ENCODE measurements at places on chromosomes 1 and 21.
A peak's percentile ranks its signal among the peaks of the same experiment; 100 is the strongest.

DNA sequence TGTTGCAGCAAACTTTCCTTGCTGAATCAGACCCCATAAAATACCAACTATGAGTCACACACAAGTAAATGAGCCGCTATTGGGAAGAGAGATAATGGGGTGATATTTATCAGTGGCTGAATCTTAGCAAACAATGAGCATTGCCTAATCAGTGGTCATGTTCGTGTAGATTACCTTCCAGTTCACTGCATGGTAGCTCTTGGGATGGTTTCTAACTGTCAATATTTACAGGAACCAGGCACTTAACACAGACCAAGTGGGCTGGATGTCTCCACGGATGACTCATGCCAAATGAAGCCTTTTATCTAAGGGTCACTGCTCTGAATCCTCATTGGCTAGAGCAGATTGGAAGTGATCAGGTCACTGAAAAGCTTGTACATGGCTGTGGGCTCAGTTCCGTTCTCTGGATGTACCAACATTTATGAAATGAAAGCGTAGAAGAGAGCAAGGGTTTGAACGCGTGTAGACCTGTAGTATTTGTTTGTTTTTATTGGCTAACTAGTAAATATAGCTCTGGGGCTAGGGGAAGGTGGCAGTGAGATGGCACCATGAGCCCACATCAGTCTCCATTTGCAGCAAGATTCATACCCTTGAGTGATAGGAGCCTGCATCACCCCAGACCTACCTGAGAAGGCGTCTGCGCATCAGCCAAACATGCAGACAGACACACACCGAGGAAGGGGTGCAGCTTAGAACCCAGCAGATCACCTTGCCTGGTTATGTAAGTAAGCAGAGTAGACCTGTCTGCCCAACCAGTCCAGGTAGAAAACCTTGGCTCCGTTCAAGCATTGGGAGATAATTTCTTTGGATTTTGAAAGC lies 153.3 kb downstream of the TOMM20 start:
- DNase-seq: no peak

- DNase-seq: no peak
These were observed 250.3 kb upstream of the PROX1 start for GRCh38 chr1:213737398-213738035.

- DNase-seq: no peak
These were observed 9.4 kb downstream of the ST3GAL3 start for GRCh38 chr1:43716559-43717281.

- DNase-seq: no peak
These were observed 2.0 kb upstream of the CD101 start for GRCh38 chr1:116999596-116999995.

GRCh38 chr1:170213596-170213995 lies 67.8 kb downstream of the NTMT2 start:
- no peak for DNase-seq

DNA sequence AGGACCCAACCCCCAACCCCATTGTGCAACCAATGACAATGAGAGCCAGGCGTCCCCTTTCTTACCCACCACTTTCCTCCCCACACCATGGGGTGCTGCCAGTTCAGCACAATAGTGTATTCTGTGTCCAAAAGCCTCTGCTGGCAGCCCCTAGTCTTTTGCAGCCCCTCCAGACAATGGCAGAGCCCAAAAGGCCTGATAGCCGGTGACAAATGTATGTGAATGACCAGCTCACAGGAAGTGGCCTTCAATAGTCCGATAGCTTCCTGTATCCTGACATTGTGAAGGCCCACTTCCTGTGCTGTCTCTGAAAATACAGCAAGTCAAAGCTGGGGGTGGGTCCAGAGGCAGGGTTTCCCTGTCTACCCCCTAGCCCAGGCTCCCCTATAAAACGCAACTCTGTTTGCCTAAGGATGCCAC lies 16.6 kb downstream of the SMIM12 start:
- DNase-seq: no peak

GRCh38 chr1:151887028-151887427 lies 22.3 kb downstream of the THEM4 start:
- no peak for DNase-seq

DNA sequence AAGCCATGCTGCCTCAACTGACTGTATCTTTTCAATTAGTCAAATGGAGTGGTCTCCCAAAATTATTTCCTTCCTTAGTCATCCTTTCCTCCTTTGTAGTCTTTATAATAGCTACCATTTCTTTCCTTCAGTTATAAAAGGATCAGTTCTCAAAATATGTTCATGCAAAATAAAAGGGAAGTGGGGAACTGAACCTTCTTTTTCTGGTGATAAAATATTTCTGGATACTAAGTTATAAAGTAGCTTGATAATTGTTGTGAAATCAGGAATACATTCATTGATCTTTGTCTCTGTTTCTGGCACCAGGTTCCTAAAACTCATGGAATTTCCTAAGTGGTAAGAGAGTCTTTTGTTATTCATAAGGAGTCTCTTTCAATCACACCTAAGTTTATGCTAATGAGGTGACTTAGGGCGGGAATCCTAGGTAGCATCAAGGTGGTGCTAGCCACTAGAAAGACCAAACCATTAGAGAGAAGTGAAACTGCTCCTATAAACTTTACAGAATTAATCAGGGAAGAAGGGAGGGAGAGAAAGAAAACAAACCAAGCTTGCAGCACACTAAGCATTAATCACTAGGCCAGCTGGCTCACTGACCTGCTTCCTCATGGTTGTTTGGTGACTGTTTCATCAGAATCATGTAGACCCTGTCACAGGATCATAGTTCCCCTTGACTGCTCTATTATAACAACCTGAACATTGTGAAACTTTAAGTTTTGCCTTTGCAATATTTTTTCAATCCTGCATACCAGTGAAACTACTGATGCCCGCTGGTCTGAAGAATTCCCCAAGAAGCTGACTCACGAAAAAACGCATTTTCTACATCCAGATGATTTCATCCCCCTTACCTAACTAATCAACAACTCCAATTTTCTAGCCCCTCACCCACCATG lies 161.6 kb upstream of the PTBP2 start:
- DNase-seq: no peak

DNA sequence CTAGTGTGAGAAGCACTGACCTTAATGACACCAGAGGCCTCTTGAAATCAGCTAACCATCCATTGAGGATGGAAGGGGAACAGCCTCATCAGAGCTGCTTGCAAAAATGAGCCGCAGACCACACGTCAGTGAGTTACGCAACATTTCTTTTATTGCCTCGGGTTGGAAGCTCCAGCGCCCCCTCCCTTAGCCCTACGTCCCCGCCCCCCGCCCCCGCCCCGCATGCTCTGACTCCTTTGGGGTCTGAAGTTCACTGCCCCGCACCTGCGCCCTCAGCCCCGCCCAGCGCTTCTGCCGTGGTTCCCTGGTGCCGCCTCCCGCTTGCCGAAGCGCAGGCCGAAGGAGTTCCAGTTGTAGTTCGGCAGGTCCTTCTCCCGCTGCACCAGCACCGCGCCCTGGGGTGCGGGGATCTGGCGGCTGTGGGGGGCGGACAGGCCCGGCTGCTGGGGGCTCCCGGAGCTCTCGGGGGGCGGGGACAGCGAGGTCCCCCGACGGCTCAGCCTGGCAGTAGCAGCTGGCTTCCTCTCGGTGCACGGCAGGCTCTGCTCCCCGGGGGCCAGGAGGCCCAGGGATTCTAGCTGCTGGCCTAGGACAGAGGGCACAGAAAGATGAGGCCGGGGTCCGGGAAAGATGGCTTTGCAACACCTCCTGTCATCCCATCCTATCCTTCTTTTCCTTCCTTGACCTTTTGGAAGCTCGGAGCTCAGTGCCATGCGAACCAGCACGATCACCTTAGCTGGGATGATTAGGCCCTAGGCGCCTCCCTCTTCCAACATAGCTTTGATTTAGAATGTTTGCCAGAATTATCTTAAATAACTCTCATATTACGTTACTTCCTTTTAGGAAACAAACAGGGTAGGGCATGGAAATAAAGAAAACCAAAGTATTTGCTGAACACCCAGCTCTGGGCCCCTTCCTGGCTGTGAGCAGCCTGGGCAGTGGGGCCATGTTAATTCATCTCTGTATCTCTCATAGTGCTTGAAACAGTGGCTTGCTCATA lies 5.8 kb downstream of the KISS1 start:
- peak; percentile 54 for DNase-seq

DNA sequence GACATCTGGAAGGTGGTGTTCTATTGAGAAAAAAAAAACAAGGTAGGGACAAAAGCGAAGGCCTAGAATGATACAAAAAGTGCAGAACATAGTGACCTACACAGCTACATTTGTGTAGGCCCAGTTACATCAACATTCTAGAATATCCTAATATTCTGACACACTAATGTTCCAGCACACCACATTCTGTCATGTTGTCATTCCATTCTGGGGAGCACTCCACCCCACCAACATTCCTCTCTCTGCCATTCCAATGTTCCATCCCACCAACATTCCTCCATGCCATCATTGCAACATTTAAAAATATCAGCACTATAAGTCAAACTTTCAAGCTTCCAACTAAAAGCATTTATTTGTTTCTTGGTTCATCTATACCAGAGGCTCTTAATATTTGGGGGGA lies 28.5 kb downstream of the COA7 start:
- DNase-seq: no peak

DNA sequence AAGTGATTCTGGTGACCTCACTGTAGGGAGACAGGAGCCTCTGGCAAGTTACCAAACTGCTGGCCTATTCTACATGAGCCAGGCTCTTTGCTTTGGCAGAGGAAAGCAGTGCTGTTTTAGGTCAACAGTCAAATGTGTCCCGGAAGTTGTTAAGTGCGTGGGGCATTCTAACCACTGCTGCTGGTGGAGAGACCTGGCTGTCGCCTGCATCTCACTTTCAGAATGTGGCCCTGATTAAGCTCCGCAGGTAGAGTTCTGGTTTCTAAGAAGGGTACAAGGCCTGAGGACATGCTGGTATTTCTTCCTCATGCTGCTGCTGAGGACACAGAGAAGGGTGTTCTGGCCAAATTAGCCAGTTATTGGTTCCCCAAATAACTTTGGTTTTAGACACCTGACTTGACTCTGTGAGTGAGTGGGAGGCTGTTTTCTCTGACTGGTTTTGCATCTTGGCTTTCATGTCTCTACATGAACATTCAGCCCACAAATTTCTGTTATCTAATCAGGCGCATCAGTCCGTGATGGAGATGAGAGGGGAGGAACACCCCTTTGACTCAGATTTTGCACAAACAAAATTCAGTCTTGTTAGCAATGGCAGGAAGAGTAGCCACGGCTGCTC lies 120.8 kb downstream of the LMO4 start:
- peak; percentile 40 for DNase-seq

DNA sequence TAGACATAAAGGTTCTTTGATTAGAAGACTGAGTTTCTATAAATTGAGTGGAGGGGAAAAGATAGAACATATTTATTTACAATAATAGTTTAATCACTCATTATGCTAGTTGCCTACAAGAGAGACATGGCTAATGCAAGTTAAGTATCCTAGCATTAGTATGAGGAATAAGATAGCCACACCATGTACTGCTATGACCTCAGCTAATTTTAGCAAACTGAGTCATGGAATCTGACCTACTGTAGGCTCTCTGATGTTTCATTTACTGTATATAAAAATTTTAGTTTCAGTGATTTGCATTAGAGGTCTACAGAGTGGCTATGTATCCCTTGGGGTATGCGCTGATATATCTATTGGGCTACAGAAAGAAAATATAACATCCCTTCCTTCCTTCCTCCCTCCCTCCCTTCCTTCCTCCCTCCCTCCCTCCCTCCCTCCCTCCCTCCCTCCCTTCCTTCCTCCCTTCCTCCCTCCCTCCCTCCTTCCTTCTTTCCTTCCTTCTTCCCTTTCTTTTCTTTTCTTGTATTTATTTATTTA lies 5.8 kb downstream of the AGL start:
- DNase-seq: no peak

DNA sequence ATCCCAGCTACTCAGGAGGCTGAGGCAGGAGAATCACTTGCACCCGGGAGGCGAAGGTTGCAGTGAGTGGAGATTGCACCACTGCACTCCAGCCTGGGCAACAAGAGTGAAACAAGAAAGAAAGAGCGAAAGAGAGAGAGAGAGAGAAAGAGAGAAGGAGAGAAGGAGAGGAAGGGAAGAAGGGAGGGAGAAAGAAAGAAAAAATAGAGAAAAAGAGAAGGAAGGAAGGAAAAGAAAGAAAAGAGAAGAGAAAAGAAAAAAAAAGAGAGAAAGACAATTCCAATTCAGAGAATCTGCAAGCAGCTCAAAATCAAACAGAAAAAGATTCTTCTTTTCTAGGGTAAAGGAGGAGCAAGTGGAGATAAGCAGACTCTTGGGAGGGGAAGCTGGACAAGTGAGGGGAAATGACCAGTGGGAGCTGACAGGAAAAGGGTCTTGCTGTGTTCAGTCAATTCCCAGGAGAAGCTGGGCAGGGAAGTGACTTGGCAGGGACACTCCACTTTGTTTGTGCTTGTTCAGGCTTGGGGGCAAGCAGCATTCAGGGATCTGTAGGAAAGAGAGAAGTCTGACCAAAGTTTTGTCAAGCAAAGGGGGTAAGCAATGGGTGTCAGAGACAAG lies 3.6 kb upstream of the CAPN2 start:
- DNase-seq: no peak

- no peak for DNase-seq
These were observed 16.9 kb downstream of the RAB7B start for GRCh38 chr1:205986292-205986691.

DNA sequence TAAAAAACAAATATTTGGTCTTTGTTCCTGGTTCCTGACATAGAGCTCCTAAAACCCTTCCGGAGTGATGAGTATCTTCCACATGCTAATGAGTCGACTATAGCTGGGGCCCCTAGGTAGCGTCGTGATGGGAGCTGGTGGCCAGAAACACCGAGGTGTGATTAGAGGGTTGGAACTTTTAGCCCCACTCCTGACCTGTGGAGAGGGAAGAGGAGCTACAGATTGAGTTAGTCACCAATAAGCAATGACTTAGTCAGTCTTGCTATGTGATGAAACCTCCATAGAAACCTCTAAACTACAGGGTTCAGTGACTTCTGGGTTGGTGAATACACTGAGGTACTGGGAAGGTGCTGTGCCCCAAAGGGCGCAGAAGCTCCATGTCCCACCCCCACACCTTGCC lies 30.1 kb upstream of the PLD5 start:
- no peak for DNase-seq

GRCh38 chr1:9293533-9294404 lies 1.1 kb downstream of the SPSB1 start:
- DNase-seq: no peak
